ENCODE measurements at places on chromosomes 16 and 17.

DNA sequence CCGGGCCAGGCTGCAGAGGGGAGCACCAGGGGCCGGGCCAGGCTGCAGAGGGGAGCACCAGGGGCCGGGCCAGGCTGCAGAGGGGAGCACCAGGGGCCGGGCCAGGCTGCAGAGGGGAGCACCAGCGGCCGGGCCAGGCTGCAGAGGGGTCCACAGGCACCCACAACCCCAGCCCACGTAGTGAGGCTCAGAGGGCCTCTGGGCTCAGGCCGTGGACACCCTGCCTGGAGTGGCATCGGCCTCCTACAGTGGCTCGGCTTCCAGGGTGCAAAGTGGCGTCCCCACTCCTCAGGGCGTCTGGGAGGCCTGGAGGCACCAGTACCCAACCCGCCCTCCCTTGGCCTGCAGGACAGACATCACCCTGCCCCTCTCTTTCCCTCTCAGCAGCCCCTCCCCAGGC, 9.6 kb downstream of the DOC2B start:
- DNase-seq: no peak

- DNase-seq: no peak
Observed at GRCh38 chr17:28711723-28712031, at the start of gene PROCA1. TSS of gene PROCA1 (minus strand) at chr17:28711888. CDS start at chr17:28711660, 228 bp downstream.

- DNase-seq: no peak
Observed at GRCh38 chr17:48523010-48523409, 7.8 kb downstream of the HOXB1 start.

GRCh38 chr17:7575959-7576358, 3.5 kb upstream of the CD68 start:
- DNase-seq: no peak

DNA sequence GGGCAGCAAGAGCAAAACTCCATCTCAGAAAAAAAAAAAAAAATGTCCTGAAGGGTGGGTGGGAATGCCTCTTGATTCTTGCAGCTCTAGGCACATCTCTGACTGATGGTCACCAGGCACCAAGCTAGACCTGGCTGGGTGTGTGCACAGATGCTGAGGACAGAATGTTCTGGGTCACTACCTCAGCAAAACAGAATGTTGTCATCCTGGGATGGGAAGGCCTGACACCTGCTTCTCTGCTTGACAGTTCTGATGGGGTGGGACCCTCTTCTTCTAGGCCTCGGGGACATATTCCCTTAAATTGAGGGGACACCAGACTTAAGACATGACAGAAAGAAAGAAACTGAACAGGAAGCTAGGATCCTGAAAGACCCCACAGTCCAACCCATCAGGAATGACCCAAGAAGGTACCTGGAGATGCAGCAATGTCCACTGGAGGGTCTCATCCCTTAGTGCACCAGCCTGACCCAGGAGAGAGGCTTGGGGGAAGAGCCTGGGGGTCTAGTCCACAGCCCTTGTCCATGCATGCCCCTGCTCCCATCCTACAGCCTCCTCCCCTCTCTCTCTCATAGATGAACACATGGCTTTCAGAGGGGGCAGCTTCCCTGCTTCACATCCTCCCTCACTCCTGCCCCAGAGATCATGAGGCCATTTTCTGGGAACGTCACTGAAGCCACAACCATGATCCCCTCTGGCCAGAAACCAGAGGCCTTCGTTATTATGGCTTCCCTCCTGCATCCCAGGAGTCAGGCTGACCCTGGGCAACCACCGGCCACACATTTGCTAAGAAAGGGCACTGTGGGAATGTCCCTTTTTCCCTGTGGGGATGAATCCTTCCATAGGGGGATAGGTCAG, 3.8 kb upstream of the STAT5B start:
- no peak for DNase-seq

Measured in stimulated activated CD4-positive, alpha-beta T cell treated with anti-CD3 and anti-CD28 coated beads, Interleukin-1b, Interleukin-23, amount 100 ng/mL, for 1 hour (primary cell).